Stimulated activated CD4-positive, alpha-beta T cell treated with anti-CD3 and anti-CD28 coated beads, Interleukin-12 subunit alpha, Interleukin-12 subunit beta, amount 100 ng/mL, for 24 hours (primary cell): ENCODE measurements at places on chromosomes 1 and 21.

DNA sequence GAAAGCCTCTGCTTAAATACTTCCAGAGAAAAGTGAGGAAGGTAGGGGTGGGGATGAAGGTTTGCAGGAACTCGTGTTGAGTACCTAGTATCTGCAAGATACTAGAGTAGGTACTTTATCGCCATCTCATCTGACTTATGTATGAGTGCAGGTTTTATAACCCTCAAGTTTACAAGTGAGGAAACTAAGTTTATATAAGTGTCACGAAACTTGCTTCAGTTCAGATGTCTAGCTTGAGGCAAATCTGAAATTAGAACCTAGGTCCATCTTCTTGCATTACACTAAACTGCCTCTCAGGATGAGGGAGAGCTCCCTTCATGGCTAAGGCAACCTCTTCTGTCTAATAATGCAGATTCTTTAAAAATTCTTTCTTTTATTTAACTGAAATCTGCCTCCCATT is 43.5 kb downstream of the NFIA start:
- DNase-seq = no peak

DNA sequence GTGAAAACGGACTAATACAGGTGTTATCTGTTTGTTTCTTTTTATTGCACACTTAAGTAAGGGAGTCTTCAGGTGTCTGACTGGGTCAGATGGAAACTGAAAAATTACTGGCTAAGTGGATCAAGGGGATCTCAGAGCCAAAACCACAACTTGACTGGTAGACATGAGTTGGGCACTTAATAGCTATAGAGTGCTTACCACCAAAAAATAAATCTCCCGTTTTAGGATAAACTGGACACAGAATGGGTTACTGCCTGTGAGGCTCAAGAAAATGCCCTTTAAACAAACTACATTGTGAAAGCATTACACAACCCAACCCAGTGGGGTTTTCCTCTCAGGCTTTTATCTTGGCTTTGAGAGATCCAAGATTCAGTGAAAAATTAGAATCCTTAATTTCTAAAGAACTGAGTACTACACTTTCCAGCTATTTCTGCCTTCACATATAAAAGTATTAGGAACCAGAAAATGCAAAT is 134.0 kb upstream of the LYPLAL1 start:
- DNase-seq = no peak

- DNase-seq = no peak
Measured at GRCh38 chr1:39478126-39478915, 13.1 kb upstream of the BMP8A start.

- DNase-seq = no peak
Measured at GRCh38 chr1:207833381-207833780, 77.5 kb downstream of the CD34 start.

- no peak for DNase-seq
Measured at GRCh38 chr1:185735701-185736064, 1.5 kb downstream of the HMCN1 start.

DNA sequence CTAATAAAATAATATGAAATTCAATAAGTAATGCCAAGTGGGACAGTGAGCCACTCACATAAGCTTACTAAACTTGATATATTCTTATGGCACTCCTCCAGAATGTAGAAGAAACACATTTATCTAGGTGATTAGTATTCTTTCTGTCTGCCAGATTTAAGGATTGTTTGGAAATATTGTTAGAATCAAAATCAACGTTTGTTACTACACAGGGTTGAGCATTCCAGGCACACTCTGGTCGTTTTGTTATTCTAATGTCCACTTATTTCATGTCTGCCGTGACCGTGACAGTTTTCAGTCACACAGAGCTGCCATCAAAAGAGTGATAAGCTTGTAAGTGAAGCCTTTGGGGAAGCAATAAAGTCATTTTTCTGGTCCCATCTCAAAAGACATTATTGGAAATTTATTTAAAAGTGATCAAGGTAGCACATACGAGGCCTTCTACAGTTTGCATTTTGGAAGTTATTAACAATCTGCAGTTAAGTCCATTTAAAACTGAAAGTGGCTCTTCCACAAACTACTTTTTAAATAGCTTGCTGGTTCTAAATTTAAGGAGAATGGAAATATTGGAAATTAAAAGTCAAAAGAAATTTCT is 38.0 kb downstream of the NFIA start:
- no peak for DNase-seq

GRCh38 chr1:156707417-156708217 is 2.2 kb upstream of the CRABP2 start:
- DNase-seq = no peak

- no peak for DNase-seq
Measured at GRCh38 chr1:110185181-110185580, 24.9 kb upstream of the KCNC4 start.

DNA sequence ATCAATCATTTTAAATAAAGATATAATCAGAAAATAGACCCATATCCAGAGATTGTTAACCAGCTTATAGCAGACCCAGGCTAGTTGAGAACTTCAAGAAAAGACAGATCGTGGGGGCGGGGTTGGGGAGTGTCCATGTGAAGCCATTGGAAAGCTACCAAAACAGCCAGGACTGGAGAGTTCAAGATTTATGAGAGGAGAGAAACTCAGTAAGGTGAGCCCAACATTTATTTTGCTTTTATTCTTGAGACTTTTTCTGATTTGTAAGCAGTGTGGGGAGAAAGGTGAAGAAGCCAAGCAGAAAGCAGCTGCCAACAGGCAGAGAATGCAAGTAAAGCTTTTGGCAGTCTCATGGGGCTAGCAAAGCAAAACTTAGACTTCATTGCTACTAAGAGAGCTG is 179.9 kb downstream of the VPS13D start:
- DNase-seq = no peak

GRCh38 chr1:212218911-212219310 is 66.3 kb upstream of the PPP2R5A start:
- no peak for DNase-seq

DNA sequence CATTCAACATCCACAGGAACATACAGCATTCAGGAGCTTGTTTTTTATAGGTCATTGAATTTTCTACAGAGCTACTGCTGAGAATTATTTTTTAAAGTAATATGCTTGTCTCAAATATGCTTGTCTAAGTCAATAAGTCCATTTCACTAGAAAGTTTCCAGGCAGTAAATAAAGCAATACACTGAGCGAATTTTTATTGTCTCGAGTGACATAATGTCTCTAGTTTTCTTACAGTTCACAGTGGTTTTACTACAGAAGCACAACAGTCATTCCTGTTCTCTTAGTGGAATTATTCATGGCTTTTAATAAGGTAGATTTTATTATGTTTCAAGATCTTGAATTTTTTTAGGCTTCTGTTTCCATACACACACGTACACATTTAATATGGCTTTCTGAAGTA is 83.8 kb downstream of the HS2ST1 start:
- no peak for DNase-seq

DNA sequence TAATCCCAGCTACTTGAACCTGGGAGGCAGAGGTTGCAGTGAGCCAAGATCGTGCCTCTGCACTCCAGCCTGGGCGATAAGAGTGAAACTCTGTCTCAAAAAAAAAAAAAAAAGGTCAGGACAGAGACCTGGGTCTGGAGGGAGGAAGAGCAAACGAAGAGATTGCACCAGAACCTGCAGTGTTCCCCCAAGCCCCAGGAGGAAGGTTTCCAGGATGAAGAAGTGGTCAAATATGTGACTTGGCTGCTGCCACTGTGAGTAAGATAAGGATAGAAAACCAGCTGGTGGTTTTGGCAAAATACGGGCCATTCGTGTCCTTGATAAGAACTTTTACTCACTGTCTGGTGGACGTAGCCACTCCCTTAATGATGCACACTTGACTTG is 42.2 kb downstream of the CLDN14 start:
- DNase-seq = no peak

GRCh38 chr21:38804789-38805327 is 871 bp upstream of the ETS2 start:
- peak; percentile 31 for DNase-seq

DNA sequence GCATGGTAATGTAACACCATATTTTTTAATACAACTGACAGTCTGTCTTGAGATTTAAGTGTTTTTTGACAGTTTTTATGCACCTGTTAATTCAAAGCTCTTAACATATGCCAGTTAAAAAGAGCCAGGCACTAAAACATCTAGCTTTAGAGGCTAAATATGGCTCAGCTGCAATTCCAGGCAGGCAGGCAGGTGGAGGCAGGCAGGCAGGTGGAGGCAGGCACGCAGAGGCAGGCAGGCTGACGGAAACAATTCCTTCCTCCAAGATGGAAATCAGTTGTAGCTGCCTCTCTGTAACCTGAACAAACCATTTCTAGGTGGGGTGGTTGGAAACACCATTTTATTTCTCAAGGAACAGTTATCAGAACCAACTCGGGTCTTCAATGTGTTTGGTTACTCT is 51.2 kb downstream of the GORAB start:
- DNase-seq = no peak

DNA sequence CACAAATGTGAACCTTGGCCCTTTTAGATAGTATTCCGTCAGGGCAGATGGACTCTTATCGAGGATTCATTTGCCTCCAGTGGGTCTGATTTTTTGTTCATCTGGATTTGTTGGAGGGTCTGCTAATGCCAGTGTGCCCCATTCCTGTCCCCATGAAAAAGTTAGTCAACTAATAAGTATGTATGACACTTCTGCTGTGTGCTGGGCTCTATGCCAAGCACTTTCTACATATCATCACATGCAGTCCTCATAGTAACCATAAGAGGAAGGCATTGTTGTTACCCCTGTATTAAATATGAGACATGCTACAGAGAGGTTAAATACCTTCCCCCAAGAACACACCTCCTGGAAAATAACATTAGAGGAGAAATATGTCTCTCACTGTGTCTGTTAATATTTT is 46.6 kb upstream of the MAB21L3 start:
- DNase-seq = no peak

DNA sequence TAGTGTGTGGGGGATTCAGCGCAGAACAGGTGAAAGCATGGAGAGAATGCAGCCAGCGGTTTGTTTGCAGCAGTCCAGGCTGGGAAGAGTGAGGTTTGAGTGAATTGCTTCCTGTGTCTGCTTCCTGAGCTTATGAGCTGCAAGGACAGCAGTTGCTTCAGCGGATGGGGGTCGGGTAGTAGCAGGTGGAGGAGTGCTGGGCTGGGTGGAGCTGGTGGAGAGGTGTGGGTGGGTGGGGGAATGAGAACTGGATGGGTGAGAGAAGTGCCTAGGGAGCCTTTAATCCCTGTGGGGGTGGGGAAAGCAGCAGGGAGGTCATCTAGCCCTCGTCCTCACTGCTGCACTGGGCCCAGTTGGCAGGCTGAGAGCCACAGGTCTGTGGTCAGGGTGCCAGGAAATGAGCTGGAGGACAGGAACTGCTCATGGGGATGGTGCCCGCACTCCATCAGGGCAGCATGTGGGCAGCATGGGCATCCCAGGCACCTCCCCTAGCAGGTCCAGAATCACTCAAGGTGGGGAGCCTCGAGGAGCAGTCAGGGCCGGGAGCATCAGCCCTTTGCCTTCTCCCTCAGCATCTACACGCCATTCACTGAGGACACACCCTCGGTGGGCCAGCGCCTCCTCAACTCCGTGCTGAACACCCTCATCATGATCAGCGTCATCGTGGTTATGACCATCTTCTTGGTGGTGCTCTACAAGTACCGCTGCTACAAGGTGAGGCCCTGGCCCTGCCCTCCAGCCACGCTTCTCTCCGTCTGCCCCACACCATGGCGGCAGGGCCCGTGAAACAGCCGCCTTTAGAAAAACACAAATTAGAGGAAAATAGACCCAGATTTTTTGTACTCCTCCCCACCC is 14.8 kb downstream of the PSEN2 start:
- no peak for DNase-seq

DNA sequence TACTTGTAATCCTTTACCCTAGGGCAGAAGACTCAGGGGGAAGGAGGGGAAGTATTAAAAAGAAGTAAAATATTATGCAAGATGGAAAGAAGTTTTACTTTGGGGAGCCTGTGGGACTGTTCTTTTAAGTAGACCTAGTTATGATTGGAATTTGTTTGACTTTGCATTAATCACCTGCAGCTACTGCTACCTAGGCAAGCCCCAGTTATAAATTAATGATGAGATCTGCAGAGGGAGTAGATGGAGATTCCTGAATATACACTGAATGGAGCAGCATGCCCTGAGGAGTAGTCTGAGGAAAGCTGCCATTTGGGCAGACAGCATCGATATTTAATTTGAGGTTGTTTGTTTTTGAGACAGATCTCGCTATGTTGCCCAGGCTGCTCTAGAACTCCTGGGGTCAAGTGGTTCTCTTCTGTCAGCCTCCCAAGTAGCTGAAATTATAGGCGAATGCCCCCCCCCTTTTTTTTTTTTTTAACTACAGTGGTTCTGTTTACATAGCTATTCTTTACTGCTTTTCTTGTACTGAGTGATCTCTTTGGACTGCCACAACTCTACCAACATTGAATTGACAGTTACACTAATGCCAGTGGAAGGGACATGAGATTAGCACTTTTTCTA is 81.4 kb upstream of the SERTAD4 start:
- no peak for DNase-seq

GRCh38 chr1:66353257-66353656 is 180.7 kb upstream of the SGIP1 start:
- DNase-seq = no peak

GRCh38 chr1:30762152-30762929 is 4.8 kb upstream of the LAPTM5 start:
- no peak for DNase-seq

- no peak for DNase-seq
Measured at GRCh38 chr21:34197561-34197960, 124.2 kb downstream of the MRPS6 start.

GRCh38 chr21:36245115-36245514 is 74.9 kb upstream of the MORC3 start:
- DNase-seq = no peak

DNA sequence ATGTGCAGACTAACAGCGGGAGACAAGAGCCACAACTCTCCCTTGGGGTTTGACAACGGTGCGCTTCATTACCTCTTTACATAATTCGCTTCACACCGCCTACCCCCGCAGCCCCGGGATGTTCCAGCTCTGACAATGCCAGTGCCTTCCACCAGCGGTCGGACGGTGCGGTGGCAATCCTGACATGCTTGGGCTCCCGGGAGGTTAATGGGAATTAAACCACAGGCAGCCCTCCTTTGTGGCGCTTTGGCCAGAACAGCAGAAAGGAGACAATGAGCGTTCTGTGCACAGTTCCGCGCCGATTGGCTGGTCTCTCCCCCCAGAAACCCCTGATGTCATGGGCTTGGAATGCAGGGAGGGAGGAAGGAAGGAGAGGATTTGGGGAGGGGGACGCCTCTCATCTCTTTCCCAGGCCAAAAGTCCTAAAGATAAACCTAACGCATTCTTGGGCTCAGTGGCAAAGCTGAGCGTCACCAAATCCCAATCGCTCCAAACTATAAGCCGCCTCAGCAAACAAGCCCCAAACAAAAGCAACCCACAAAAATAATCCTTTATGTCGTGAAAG is 1.3 kb downstream of the CNN3 start:
- no peak for DNase-seq

DNA sequence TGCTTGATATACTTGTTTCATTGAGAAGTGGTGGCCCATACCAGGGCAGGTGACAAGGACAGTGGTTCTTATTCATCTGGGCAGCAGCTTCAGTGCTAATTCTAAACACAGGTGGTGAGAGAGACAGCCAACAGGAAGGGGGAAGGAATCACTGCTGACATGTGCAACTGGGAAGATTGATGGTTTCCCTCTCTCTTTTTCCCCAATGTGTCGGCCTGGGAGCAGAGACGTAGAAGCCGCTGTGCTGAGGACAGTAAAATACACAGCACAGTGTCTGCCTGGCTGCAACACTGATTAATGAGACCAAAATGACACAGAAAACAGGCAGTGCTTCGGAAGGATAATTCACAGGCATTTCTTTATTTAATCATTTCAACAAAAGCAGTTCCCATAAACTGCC is 48.8 kb downstream of the WARS2 start:
- no peak for DNase-seq
